ENCODE measurements at places on chromosomes 1 and 21. TPM values are rescaled to one million over a fixed set of nuclear protein-coding genes. Genes with fewer than 3 reads are reported as not detected.

The C1orf146 gene
- total RNA-seq: not detected

The OR2T33 gene
- not detected for total RNA-seq

The PTGER3 gene
- total RNA-seq: not detected

The ETV3L gene
- not detected for total RNA-seq

The TAS1R1 gene
- not detected for total RNA-seq

The ATP6V1G3 gene
- total RNA-seq: not detected

The ITLN1 gene
- not detected for total RNA-seq

The PKLR gene
- not detected for total RNA-seq

The L1TD1 gene
- total RNA-seq: 0.06 TPM

The LEFTY2 gene
- not detected for total RNA-seq

The FOXD2 gene
- 0.22 TPM for total RNA-seq

The TFF3 gene
- total RNA-seq: not detected

The LRRC42 gene
- 3.9 TPM for total RNA-seq

The SPRR1A gene
- not detected for total RNA-seq

The YBX1 gene
- 372 TPM for total RNA-seq

The HIVEP3 gene
- total RNA-seq: 5.1 TPM

The ACTL8 gene
- total RNA-seq: not detected

The CD5L gene
- total RNA-seq: not detected

The TUT4 gene
- 141 TPM for total RNA-seq

The FAM72D gene
- not detected for total RNA-seq

The RHOU gene
- total RNA-seq: 1.2 TPM

The HCRTR1 gene
- total RNA-seq: not detected

The TMEM79 gene
- 1.7 TPM for total RNA-seq

The S1PR1 gene
- total RNA-seq: 414 TPM

The S100A7A gene
- not detected for total RNA-seq

The DIRAS3 gene
- not detected for total RNA-seq

The DISP1 gene
- 1.6 TPM for total RNA-seq

The FCGR3B gene
- not detected for total RNA-seq

The CHI3L2 gene
- 13.9 TPM for total RNA-seq

The HAX1 gene
- 57.5 TPM for total RNA-seq

The DAB1 gene
- total RNA-seq: 0.61 TPM

The DEPDC1 gene
- not detected for total RNA-seq

The CYP4A22 gene
- not detected for total RNA-seq

The DNM3 gene
- total RNA-seq: 1.6 TPM

The WNT2B gene
- 0.33 TPM for total RNA-seq

The SRSF10 gene
- 356 TPM for total RNA-seq
